ENCODE measurements at places on chromosomes 12 and 14.

DNA sequence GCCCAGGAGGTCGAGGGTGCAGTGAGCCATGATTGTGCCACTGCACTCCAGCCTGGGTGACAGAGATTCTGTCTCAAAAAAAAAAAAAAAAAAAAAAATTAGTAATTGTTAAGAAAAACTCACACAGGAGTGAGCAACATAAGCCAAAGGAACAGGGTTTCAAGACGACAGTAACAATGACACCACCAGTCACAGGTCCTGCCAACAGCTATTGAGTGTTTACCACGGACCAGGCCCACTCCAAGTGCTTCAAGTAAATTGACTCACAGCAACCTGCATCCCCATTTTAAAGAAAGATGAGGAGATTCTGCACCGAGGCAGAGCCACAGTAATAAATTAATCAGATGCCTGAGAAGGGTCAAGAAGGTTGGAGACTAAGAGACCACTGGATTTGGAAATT is 194.5 kb downstream of the DPF3 start:
- no peak for DNase-seq

DNA sequence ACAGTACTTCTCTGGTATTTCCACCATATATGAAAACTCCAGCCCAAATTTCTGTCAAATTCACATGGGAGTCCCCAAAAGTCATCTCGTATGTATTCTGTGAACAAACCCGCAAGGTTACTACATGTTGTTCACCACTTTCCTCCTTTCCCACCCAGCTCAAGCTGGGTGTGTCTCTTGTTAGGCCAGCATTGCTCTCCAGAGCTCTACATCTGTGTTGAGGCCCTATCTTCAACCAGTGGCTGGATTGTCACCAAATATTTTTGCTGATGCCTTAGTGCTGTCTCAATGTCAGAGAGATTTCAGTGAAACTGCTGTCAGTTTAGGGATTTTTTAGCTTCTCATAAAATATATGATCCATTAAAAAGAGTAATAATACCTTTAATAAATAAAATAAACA is 230.9 kb downstream of the BTG1 start:
- no peak for DNase-seq

DNA sequence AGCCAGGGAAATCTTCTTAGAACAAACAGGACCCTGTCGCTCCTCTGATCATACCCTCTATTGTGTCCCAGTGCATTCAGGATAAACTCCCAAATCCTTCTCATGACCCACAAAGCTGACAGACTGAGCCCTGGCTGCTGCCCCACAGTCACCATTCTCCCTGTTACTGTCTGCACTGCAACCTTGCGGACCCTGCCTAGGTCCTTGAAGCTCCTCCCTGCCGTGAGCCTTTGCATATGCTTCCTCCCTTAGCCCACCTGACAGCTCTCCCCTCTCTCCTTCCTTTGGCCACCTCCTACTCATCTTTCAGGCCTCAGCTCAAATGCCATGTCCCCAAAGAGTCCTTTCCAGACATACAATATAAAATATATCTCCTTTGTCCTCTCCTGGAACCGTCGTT is 62.4 kb downstream of the SLC6A12 start:
- no peak for DNase-seq

DNA sequence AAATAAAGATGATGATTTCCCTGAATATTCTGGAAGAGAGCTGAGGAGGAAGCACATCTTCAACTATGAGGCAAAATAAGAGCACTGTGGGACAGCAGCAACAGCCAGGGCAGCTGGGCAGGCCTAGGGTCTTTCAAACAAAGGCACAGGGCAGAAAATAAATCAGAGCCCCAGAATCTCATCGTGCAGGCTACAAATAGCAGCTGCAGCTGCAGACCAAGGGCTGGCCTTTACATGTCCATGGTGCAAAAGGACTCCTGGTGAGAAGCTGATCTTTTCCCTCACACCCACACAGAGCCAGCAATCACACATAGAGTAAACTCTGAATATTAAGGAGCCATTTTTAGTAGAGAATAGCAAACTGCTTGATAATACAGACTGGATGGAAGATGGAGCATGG is 13.6 kb upstream of the MYBPC1 start:
- DNase-seq: no peak

DNA sequence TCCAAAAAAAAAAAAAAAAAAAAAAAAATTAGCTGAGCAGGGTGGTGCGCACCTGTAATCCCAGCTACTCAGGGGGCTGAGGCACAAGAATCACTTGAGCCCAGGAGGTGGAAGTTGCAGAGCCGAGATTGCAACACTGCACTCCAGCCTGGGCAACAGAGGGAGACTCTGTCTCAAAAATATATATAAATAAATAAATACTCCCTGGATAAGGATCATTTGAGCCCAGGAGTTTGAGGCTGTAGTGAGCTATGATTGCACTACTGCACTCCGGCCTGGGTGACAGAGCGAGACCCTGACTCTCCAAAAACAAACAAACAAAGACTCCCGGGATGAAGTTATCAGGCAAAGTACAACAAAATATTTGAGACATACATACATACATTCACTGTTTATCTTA is 3.3 kb upstream of the NAA25 start:
- no peak for DNase-seq

DNA sequence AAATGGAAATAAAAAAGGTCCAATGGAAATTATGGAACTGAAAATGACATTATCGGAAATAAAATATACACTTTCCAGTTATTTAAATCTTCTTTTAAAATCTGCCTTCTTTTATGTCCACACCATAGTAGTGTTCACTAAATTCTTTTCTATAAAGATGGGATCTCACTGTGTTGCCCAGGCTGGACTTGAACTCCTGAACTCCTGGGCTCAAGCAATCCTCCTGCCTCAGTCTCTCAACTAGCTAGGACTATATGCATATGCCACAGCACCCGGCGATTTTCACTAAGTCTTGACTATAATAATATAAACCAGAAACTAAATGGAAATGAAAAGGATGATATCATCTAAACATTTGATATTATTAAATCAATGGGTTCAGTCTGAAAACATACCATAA is 188.4 kb downstream of the MED13L start:
- no peak for DNase-seq

GRCh38 chr14:72594099-72594901 is 299.6 kb downstream of the DPF3 start:
- no peak for DNase-seq

DNA sequence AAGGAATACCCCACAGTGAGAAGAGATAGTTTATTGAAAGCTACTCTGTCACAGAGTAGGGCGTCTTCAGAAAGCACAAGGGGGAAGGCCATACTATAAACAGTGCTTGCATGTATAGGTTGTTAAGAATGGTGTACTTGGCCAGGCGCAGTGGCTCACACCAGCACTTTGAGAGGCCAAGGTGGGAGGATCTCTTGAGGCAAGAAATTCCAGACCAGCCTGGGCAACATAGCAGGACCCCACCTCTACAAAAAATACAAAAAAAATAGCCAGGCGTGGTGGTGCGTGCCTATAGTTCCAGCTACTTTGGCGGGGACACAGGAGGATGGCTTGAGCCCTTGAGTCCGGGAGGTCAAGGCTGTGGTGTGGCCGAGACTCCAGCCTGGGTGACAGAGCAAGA is 38.0 kb upstream of the PAPOLA start:
- DNase-seq: no peak

- no peak for DNase-seq
Observed at GRCh38 chr14:85487215-85487614, 42.7 kb upstream of the FLRT2 start.

GRCh38 chr12:69884386-69884785 is 59.4 kb downstream of the MYRFL start:
- no peak for DNase-seq

GRCh38 chr14:61266891-61267740 is 14.0 kb downstream of the TMEM30B start:
- no peak for DNase-seq

DNA sequence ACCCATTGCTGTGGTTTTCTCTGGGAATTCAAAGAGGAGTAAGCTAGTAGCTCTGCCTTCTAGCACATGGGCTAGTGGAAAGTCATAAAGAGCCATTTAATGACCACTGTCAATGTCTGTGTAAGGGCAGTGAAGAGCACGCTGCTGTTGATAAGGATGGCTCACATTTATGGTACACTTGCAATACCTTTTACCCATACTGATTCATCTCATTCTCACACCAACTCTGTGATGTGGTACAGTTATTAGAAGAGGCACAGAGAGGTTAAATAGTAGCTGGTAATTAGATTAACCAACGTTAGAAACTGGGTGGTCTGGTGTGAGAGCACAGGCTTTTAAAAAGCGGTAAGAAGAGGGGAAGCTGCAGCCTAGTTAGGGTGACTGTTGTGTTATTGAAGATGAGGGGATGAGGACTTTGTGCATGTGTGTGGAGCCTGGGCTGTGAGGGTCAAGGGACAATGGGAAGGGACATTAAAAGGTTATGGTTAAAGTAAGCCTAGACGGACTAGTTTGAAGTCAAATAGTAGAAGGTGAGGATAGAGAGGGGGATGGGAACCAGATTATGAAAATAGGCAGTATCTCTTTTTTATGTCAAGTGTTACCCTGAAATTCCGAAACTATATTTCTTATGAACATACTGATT is 25.2 kb downstream of the RASSF3 start:
- DNase-seq: no peak

- no peak for DNase-seq
Observed at GRCh38 chr12:18651525-18651924, 86.3 kb downstream of the PLCZ1 start.

DNA sequence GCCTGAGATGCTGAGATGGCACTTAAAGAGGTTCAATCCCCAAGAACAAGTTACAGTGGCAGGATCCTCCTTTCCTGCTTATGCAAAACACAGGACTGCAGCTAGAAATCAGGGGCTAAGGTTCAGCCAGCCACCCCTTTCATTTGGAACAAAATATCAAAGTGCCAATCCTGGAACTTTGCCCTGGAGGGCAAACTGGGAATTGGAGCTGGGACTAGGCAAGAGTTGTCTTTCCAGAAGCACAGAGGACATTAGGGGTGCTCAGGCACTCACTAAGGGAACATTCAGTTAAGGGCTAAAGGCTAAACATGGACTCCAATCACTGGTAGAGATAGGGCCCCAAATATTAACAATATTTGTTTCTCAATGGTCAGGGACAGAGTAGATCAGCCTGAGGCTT is 237.2 kb downstream of the EMP1 start:
- DNase-seq: no peak

GRCh38 chr14:55026441-55026792 is 482 bp downstream of the WDHD1 start:
- DNase-seq: no peak

DNA sequence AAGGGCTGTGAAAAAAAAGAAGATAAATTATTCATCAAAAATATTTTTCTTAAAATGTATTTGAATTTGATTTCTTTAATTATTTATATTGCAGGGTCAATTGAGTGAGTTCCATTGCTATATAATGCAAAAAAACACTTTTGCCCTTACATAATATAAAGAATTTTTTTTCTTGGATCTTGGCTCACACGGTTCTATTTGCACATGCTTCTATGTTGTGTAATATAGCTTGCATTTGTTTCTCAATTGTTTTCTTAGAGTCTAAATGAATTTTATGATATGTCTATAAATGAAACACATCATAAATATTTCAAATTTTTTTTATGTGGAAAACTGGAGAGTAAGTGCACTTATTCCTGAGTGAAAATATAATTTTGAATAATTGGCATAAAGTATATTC is 694.2 kb downstream of the SLC6A15 start:
- DNase-seq: no peak

DNA sequence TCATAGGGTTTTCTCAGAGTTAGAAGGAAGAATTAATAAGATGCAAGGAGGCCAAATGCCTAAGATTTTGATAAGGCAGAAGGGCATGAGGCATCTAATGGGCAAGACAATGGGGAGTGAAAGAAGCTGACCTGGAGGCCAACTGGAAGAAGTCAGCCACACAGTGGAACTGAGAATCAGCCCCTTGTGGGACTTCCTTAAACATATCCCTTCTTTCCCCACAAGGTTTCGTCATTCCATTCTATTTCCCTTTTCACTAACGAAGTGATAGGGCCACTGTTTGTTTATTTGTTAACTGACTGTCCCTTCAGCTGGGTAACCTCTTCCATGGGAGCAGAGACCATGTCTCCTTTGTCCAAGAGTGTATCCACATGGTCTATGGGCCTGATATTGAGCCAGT is 86.2 kb downstream of the HELB start:
- no peak for DNase-seq

- DNase-seq: no peak
Observed at GRCh38 chr12:1907652-1908611, 10.5 kb downstream of the CACNA2D4 start.

DNA sequence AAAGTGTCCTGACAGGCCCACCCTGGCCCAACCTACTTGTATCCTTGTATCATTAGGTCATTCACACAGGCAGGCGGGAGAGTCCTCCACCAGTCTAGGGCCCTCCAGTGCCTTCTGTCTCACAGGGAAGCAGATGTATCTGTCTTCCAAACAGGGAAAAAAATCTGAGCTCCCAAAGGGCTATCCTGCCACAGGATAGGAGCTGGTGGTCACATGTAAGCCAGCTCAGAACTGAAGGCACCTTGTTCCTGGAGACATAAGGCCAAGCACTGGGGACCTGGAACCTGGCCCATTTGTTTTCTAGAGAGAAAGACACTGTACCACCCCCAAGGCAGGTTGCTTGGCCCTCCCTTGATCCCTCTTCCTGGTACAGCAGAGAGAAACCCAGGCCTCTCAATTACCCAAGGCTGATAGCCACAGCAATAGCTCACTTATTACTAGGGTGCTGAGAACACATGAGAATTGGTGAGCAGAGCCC is 19.4 kb upstream of the PLEKHH1 start:
- no peak for DNase-seq

- no peak for DNase-seq
Observed at GRCh38 chr14:74620497-74620921, 8.5 kb upstream of the LTBP2 start.

GRCh38 chr12:13670285-13670866 is 311.0 kb downstream of the GRIN2B start:
- no peak for DNase-seq

DNA sequence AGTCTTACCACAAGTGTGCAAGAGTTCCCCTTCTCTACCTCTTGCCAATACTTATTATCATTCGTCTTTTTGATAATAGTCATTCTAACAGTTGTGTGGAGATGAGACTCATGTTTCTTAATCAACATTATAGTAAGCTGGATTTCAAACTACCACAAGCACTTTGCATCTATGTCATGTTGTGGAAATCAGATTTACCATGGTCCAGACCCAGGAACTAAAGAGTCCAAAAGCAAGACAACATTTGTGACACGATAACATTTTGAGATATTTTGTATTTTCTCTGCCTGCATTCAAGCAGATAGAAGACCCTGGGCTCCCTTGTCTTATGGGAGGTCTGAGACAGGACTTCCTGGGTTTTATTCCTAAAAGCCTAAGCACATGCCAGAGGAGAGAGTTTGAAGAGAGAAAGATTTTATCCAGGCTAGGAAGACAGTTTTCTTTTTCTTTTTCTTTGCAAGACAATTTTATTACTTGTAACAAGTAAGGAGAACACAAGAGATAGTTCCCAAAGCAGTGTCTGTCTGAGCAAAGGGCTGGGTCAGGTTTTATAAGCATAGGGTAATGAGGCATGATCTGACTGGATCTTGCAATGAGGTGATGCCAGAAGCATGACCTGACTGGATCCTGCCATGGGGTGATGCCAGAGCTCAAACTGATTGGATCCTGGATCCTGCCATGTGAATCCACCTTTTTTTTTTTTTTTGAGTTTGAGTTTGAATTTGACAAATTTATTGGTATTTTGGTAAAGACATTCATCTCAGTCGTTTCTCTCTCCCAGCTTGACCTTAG is 180.5 kb upstream of the HMGA2 start:
- DNase-seq: no peak

GRCh38 chr12:122090759-122091515 is 12.4 kb downstream of the MLXIP start:
- no peak for DNase-seq

- no peak for DNase-seq
Observed at GRCh38 chr12:3417113-3417512, 73.9 kb upstream of the PRMT8 start.

Data from cortex of kidney (tissue), 1 donor.